T-cell (primary cell): ENCODE measurements at places on chromosomes 2 and 18. TPM values are rescaled to one million over a fixed set of nuclear protein-coding genes. Genes with fewer than 3 reads are reported as not detected.

GRCh38 chr2:239193401-239193811 lies 207.4 kb downstream of the HDAC4 start:
- DNase-seq, result no peak

VAMP5 gene
- total RNA-seq, result 40.1 TPM

DNA sequence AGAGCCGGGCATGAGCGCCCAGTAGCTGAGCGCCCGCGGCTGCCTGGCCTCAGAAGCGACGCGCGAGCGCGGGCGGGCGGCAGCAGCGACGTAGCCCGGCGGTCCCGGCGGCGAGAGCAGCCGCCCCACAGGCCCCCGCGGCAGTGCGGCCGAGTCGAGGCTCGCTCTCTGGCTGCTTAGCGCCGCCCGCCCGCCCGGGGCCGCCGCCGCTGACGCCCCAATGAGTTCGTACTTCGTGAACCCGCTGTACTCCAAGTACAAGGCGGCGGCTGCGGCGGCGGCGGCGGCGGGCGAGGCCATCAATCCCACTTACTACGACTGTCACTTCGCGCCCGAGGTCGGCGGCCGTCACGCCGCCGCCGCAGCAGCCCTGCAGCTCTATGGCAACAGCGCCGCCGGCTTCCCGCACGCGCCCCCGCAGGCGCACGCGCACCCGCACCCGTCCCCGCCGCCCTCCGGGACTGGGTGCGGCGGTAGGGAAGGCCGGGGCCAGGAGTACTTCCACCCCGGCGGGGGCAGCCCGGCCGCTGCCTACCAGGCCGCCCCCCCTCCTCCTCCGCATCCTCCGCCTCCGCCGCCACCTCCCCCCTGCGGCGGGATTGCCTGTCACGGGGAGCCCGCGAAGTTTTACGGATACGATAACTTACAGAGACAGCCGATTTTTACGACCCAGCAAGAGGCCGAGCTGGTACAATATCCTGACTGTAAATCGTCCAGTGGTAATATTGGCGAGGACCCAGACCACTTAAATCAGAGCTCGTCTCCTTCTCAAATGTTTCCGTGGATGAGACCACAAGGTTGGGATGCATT lies 847 bp downstream of the HOXD8 start:
- no peak for DNase-seq

DNA sequence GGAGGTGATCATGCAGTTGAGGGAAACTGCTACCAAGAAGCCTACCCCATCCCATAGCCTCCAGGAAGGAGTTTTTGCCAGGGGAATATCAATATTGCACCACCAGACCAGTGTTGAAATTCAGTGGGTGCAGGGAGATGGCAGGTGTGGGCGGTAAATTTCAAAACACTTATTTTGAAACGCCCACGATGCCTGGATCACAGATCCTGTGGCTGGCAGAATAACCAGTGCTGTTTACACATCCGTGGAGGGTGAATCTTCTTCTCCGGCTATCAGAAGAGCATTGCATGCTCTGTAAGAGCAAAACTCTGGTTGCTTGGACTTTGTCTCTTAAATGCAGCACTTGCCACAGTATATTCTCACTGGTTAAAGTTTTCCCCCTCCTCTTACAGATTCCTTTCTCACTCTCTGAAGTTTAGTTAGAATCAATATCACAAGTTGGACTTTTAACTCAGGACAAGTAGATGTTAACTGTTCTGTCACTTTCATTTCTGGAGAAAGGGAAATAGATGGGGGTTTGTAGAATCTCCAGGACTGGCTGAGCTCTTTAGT lies 70.5 kb upstream of the ZCCHC2 start:
- DNase-seq, result no peak

SERPINB10 gene
- total RNA-seq, result not detected

DNA sequence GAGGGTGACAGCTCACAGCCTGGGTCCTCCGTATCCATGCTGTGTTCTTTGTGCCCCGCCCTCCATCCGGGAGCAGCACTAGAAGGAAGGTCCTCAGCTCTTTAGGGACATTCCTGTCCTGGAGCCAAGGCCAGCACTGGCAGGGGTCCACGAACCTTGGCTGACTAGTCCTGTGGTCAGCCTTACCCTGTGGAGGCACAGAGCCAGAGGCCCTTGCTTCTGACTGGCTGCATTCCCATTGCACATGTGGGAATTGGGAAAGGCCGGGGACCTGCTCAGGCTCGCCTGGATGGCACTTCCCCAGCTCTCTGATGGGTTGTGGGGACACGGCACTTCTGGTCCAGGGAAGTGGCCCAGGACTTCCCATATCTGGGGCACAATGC lies 24.9 kb upstream of the RHOB start:
- DNase-seq, result no peak

GRCh38 chr18:79611040-79611681 lies 68.4 kb upstream of the CTDP1 start:
- no peak for DNase-seq
